ENCODE measurements at places on chromosomes 16 and 17. TPM values are rescaled to one million over a fixed set of nuclear protein-coding genes. Genes with fewer than 3 reads are reported as not detected.

Gene KRT17
- not detected for total RNA-seq

DNA sequence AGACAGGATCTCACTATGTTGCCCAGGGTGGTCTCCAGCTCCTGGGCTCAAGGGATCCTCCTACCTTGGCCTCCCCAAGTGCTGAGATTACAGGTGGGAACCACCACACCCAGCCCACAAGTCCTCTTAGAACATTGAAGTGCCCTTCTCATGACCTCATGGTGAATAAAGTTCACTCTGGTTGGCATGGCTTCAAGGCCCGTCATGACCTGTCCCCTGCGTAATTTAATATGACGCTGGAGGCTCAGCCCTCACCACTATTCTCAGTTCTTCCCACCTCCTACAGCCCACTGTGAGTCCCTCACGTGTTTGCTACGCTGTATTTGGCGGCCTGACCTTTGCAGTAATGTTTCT lies 1.9 kb downstream of the ENDOV start:
- peaks cover 24% of the 10 kb centered on the region for H3K27me3 ChIP-seq
- H3K4me3 ChIP-seq: peak overlapping the region; percentile 86
- H3K36me3 ChIP-seq: peaks cover 10% of the 10 kb centered on the region

DNA sequence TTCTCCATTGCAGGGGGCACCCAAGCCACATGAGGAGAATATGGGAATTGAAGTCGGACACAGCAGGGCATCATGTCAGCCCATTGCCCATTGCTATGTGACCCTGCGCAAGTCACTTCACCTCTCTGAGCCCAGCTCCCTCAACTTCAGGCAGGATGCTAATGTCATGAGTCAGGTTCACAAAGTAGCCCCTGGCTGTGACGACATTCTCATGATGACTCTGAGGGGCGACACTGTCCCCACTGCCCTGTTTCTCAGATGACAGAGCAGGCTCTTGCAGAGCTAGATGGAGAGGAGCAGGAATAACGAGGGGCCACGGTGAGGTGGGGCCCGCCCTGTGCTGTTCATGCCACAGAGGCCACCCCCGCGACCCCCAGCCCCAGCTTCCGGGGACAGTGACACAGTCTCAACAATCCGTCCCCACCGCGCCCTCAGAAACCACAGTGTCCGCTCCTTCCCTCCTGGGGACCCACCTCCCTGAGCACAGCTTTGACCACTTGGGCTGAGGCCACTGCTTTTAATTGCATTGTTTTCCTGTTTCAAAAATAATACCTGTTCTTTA lies 13.2 kb upstream of the ZNF469 start:
- H3K36me3 ChIP-seq: no peaks in the 10 kb centered on the region
- no peak for DNase-seq
- no peaks in the 10 kb centered on the region for H3K27me3 ChIP-seq
- H3K27ac ChIP-seq: no peak overlapping the region

DNA sequence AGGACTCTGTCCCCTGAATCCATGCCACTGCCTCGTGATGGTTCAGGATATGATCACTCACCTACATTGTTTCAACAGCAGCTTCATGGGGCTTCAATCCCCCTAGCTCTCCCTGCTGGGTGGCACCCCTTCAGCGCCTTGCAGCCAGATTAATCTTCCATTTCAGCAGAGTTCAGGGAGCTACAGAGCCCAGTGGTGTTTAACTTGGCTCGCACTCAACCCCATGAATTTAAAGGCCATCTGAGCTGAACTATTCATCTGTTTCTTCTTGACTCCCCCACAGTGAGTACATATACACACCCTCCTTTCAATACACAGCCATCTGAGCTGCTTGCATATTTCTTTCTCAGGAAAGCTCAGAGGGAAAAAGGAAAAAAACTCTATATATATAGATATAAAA lies 202.8 kb upstream of the C16orf82 start:
- no peak for DNase-seq
- no peaks in the 10 kb centered on the region for H3K27me3 ChIP-seq
- H3K4me3 ChIP-seq: no peak overlapping the region
- no peaks in the 10 kb centered on the region for H3K4me1 ChIP-seq
- H3K36me3 ChIP-seq: no peaks in the 10 kb centered on the region
- H3K27ac ChIP-seq: no peak overlapping the region

Gene CTF1
- total RNA-seq: 0.30 TPM

DNA sequence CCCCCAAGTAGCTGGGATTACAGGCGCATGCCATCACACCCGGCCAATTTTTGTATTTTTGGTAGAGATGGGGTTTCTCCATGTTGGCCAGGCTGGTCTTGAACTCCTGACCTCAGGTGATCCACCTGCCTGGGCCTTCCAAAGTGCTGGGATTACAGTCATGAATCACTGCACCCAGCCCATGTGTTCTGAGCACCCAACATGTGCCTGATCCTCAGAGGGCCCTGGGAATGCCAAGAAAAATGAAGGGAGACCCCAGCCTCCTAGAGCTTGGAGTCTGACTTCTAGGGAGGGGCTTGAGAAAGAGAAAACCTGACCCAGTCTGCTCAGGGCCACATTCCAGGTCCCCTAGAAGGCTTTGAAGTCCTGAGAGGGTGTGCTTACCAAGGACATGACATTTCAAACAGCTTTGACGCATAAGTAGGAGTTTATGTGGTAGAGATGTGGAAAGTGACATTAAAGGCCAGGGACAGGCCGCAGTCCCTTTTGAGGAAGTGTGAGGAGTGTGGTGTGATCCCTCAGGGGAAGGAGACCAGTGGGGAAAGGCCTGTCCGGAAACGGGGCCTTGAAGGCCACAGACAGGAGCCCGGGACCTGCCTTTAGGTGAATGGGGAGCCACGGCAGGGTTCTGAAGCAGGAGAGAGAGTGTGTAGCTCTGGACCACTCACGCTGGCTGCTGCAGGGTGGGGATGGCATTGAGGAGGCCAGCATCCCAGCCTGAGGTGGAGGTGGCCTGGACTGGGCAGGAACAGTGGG lies 1.1 kb upstream of the CCL22 start:
- peak overlapping the region; percentile 61 for H3K27ac ChIP-seq
- H3K27me3 ChIP-seq: peaks cover 3% of the 10 kb centered on the region
- H3K4me1 ChIP-seq: peaks cover 10% of the 10 kb centered on the region
- H3K4me3 ChIP-seq: no peak overlapping the region
- DNase-seq: no peak
- no peaks in the 10 kb centered on the region for H3K36me3 ChIP-seq

- no peak overlapping the region for H3K27ac ChIP-seq
- peaks cover 5% of the 10 kb centered on the region for H3K27me3 ChIP-seq
- no peak for DNase-seq
These were observed 25.6 kb downstream of the RAP1GAP2 start for GRCh38 chr17:2821868-2822267.

DNA sequence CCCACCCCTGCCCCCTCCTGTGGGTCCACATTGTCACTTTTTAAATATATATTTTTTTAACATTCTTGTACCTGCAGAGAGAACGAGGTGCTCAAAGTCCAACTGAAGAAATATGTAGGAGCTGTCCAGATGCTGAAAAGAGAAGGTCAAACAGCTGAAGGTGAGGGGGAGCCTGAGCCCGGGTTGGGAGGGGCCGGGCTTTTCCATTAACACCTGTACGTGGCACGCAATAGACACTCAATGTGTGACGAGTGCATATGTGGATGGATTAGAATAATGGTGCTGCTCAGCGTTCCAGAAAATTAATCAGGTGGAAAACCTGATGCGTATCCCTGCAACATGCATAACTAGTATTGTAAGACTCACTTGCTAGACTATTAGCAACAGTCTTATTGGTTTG lies 223.0 kb downstream of the SNX29 start:
- H3K4me3 ChIP-seq: no peak overlapping the region
- no peaks in the 10 kb centered on the region for H3K36me3 ChIP-seq
- no peaks in the 10 kb centered on the region for H3K4me1 ChIP-seq
- H3K27me3 ChIP-seq: no peaks in the 10 kb centered on the region
- DNase-seq: no peak

Gene ZNF646
- total RNA-seq: 24.4 TPM

Gene SPIRE2
- 1.9 TPM for total RNA-seq

Gene IL4R
- 434 TPM for total RNA-seq

Gene KCNG4
- total RNA-seq: not detected

Gene METTL26
- total RNA-seq: 131 TPM

GRCh38 chr17:8160741-8161221 lies 2.0 kb downstream of the VAMP2 start:
- peak overlapping the region; percentile 81 for H3K4me3 ChIP-seq
- H3K27me3 ChIP-seq: no peaks in the 10 kb centered on the region
- peaks cover 52% of the 10 kb centered on the region for H3K4me1 ChIP-seq
- no peak for DNase-seq

DNA sequence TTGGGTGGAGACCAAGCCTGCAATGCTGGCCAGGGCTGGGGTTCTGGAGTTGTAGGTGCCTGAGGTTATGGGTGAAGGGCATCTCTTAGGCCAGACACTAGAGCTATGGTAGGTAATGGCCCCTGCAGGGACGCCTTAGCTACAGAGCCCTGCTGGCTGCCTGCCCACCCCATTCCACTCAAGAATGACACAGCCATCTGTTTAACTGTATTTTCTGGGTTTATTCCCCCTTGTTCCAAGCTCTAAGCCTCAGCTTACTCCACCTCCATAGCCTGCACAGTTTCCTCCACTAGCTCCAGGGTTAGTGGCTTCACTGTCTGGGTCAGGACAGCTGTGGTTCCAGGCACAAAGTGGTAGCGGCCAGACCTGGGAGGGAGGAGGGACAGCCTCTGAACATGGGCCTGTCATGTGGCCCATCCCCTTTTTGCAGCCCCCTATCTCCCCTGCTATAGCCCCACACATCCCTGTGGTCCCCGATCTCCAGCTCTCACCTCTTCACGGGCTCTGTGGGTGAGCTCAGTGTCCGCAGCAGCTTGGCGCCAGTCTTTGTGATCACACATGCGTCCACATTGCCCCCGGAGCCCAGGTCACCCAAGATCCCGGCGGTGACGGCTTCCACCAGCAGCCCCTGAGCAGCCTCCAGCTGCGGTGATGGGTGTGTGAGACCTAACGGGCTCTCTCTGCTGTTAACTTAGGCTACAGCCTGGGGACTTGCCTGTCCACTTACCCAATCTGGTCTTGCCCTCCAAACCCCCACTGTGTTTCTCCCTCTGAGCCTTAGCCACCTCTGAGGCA lies 2.1 kb downstream of the PSMB10 start:
- H3K4me1 ChIP-seq: peaks cover 17% of the 10 kb centered on the region
- peak overlapping the region; percentile 90 for H3K27ac ChIP-seq
- H3K4me3 ChIP-seq: peak overlapping the region; percentile 100
- no peak for DNase-seq

Gene CDH3
- total RNA-seq: 0.23 TPM

DNA sequence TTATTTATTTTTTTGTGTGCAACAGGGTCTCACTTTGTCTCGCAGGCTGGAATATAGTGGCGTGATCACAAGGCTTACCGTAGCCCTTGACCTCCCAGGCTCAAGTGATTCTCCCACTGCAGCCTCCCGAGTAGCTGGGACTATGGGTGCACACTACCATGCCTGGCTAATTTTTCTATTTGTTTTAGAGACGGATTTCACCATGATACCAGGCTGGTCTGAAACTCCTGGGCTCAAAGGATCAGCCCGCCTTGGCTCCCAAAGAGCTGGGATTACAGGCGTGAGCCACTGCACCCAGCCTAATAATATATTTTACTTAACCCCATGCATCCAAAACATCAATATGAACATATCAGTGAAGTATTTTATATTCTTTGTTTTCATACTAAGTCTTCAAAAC lies 2.0 kb downstream of the CCDC200 start:
- no peaks in the 10 kb centered on the region for H3K4me1 ChIP-seq
- H3K27me3 ChIP-seq: no peaks in the 10 kb centered on the region
- peaks cover 6% of the 10 kb centered on the region for H3K36me3 ChIP-seq
- no peak for DNase-seq
- H3K27ac ChIP-seq: no peak overlapping the region

- H3K4me3 ChIP-seq: peak overlapping the region; percentile 46
- peaks cover 34% of the 10 kb centered on the region for H3K36me3 ChIP-seq
- peak overlapping the region; percentile 93 for H3K27ac ChIP-seq
- no peaks in the 10 kb centered on the region for H3K27me3 ChIP-seq
These were observed 164.5 kb downstream of the PRKCA start for GRCh38 chr17:66466840-66467367.

Gene KIFC3
- 0.52 TPM for total RNA-seq

DNA sequence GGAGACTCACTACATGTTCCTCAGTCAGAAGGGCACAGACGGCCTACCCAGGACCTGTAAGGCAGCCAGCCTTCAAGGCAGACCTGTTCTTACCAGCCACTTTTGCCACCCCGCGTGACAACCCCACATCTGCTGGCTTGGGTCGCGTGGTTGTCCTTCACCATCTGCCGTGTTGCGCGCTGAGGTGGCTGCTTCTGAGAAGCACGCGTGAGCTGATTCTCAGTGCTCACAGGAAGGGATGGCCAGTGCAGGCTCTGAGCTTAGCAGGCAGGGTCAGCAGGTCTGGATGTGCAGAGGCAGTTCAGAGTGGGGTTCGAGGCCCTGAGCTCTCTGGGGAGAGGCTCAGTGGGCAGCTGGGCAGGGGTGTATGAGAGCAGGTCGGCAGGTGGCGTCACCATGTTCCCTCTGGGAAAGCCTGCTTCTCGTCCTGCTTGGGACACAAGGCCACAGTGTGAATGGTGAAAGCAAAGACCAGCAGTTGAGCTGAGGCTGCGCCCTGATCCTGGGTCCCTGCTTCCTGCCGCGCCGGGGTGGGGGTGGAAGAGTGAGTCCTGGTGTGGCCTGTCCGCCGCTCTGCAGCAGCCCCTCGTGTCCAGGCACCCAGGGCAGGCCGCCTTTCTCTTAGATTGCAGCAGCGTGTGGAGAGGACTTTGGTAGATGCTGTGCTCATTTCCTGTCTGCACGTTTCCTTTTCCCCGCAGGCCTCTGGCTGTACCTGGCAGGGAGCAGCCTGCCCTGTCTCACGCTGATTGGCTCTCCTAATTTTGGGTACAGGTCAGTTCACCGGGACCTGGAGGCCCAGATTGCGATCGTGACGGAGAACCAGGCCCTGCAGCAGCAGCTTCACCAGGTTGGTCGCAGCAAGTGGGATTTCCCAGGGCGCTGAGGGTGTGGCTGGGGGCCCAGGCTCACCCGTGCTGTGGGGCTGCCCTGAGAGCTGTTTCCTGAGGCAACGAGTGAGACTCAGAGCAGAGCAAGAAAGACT lies 36.0 kb downstream of the PGS1 start:
- H3K4me1 ChIP-seq: peaks cover 57% of the 10 kb centered on the region
- peak; percentile 44 for DNase-seq
- peak overlapping the region; percentile 96 for H3K27ac ChIP-seq
- no peaks in the 10 kb centered on the region for H3K27me3 ChIP-seq
- peak overlapping the region; percentile 56 for H3K4me3 ChIP-seq

All from activated T-helper 2 cell treated with anti-CD3 and anti-CD28 coated beads, Interferon-gamma antibody, Interleukin-2, Interleukin-4, amounts not matched to agents 10 μg/mL and 5 μg/mL and 100 μg/mL, durations not matched to agents 14 hours and 24 hours and 36 hours (primary cell).